Tibial artery (tissue), 4 donors: ENCODE measurements at places on chromosomes 6 and 20.
A peak's percentile ranks its signal among the peaks of the same experiment; 100 is the strongest.

DNA sequence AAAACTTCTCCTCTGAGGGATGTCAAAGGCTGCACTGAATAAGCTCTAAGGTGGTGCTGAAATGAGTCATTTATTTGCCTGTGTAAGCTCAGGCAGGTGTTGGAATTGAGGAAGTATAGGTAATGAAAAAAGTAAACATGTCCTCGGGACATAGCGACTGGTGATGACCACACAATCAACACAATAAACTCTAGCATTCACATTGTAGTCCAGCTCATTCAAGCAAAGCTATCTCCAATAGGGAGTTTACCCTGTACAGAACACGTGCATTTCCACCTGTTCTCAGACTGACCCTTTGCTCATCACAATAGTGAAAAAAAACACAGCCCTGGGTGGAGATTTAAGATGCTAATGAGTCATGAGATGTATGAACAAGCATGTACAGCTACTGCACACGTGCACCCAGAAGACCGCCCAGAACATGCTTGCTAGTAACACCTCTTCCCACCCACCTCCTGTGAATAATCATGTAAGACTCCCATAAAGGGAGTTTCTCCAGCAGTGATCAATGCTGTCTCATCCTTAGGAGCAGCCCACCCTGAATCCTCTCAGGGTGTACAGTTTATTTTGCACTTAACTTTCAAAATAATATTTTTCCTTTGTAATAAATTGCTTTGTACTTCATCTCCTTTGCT is 33.0 kb upstream of the POU5F1 start:
- H3K27me3 ChIP-seq, result no peaks in the 10 kb centered on the region
- peaks cover 31% of the 10 kb centered on the region for H3K4me1 ChIP-seq
- no peaks in the 10 kb centered on the region for H3K36me3 ChIP-seq
- H3K4me3 ChIP-seq, result peak overlapping the region; percentile 55
- peak overlapping the region; percentile 61 for H3K27ac ChIP-seq

DNA sequence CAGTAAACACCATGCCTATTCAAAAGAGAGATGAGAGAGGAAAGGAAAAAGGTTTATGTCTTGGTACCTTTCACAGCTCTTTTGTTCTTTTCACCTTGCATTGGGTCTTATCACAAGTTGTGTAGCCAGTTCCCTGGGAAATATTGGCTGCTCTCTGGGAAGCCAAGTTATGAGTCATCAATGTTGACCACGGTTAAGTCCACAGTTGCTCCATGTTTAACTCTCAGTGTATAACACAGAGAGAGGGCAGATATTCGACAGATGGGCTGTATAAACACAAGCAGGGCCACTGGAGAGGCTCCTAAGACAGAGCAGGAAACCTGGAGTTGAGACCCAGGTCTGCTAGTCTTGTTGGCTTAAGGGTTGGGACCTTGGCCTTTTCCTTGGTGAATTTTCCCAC is 718.6 kb downstream of the QKI start:
- H3K4me1 ChIP-seq, result no peaks in the 10 kb centered on the region
- H3K27me3 ChIP-seq, result no peaks in the 10 kb centered on the region
- no peaks in the 10 kb centered on the region for H3K36me3 ChIP-seq
- no peak for DNase-seq
- no peak overlapping the region for H3K4me3 ChIP-seq

DNA sequence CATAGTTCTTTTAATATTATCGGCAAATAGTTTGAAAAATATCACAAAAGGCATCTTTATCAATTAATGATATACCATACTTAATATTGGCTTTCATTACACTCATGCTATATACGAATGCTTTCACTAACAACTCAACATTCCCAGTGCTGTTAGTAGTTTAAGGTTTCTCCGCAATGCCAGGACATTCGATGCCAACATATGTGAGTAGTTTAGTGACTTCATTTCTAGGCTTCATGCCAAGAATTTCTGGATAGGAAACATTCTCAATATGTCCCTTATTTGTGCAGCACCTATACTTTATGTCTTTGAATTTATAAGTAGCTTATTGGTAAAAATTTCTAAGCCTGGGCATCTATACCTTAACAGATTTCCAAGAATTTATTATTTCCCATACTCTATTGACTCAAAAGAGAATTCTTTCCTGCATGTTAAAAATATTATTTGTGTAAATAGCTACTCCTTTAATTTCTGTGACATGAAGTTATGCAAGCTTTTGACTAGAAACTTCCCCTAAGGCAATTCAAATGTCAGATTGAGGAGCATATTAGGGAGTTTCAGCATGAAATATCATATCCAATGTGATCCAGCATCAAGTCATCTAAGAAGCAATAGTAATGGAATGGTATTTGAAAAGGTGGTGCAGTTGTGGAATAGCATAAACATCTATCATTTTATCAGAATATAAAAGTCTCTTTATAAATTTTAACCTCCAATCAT is 236.0 kb upstream of the STXBP5 start:
- no peak overlapping the region for H3K4me3 ChIP-seq
- no peak overlapping the region for H3K27ac ChIP-seq
- H3K27me3 ChIP-seq, result no peaks in the 10 kb centered on the region
- no peak for DNase-seq

DNA sequence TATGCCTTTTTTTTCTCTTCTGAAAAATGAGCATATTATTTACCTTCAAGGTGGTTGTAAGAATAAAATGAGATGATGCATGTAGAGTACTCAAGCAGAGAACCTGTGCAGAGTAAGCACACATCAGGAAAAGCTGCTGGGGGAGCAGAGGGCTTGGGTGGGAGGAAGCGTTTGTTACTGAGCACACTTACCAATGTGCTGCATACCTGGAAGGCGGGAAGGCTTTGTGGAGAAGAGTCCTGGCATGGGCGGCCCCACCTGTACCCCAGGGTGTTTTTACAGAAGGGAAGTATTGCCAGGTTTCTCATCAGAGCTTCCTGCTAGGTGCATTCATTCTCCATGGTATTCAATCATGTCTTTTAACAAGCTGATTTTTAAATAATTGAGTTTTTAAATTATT is 52.9 kb downstream of the CSE1L start:
- no peaks in the 10 kb centered on the region for H3K27me3 ChIP-seq
- peaks cover 64% of the 10 kb centered on the region for H3K36me3 ChIP-seq
- H3K27ac ChIP-seq, result no peak overlapping the region
- no peaks in the 10 kb centered on the region for H3K4me1 ChIP-seq

DNA sequence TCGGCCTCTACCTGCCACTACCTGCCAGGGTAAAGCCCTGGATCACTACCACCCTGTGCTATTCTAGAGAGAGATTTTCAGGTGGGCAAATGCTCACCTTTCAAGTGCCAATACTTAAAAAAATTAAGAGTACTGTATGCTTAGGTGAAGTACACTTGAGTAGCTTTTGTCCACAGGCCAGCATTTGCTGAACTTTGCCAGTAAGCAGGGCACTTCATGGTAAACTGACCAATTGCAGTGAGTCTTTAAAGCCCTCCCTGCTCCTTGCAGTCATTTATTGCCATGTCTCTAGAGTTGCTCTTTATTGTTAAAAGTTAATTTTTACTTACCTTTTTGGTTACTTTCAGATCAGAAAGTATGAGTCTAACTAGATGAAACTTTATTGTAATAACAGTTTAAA is 58.5 kb downstream of the PLAGL1 start:
- H3K36me3 ChIP-seq, result peaks cover 6% of the 10 kb centered on the region
- H3K4me3 ChIP-seq, result no peak overlapping the region
- H3K4me1 ChIP-seq, result no peaks in the 10 kb centered on the region

DNA sequence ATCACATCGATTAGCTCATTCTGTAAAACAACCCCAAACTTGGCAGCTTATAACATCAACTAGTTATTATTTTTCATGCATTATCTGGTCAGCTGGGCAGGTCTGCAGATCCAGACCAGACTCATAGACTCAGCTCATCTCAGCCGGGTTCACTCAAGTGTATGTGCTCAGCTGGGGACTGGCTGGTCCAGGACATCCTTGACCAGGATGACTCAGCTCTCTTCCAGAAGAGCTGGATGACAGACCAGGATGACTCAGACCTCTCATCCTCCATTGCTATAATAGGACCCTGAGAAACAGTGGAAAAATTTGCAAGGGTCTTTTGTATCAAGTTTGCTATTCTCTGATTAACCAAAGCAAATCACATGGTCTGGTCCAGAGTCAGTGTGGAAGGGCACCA is 312.5 kb upstream of the PLCB4 start:
- H3K27ac ChIP-seq, result no peak overlapping the region
- no peak overlapping the region for H3K4me3 ChIP-seq
- no peaks in the 10 kb centered on the region for H3K36me3 ChIP-seq
- no peak for DNase-seq
- no peaks in the 10 kb centered on the region for H3K4me1 ChIP-seq
- H3K27me3 ChIP-seq, result no peaks in the 10 kb centered on the region

DNA sequence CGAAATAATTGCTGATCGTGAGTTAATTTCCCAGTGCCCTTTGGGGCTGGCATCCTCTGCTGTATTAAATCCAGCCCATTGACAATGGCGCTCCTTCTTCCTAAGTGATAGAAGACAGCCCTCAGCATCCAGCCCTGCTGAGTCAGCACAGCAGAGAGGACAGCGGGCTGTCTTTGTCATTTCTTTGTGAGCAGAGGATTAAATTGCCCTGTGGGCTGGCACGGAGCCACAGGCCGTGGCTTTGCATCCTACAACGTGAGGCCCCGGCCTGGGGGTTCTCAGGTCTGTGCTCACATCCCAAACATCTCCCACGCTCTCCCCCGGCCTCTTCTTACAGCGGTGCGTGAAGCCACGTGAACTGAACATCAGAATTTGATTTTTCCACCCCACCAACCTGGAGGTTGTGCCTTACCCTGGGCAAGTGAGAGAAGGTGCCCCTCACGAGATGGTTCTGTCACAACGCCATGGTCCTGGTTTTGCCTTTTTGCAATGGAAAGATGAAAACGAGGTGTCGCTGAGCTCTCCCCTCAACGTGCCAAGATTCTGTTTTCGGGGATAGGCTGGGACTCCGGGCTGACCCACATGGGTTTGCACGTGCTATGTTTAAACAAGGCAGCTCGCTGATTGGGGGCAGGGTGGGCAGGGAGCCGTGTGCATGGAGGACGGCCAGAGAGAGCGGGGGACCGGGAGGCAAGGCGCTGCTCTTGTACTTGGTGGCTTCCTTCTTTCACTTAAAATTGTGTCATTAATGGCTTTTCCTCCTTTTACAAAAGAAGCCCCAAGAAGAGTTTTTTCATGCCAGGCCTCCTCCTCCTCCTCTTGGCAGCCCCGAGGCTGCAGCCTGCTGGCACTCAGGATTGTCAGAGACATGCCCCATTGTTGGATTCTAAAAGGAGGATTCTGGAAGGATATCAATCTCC is 19.5 kb downstream of the CDH4 start:
- no peaks in the 10 kb centered on the region for H3K4me1 ChIP-seq
- H3K27ac ChIP-seq, result no peak overlapping the region
- no peak overlapping the region for H3K4me3 ChIP-seq
- H3K36me3 ChIP-seq, result no peaks in the 10 kb centered on the region
- DNase-seq, result no peak

DNA sequence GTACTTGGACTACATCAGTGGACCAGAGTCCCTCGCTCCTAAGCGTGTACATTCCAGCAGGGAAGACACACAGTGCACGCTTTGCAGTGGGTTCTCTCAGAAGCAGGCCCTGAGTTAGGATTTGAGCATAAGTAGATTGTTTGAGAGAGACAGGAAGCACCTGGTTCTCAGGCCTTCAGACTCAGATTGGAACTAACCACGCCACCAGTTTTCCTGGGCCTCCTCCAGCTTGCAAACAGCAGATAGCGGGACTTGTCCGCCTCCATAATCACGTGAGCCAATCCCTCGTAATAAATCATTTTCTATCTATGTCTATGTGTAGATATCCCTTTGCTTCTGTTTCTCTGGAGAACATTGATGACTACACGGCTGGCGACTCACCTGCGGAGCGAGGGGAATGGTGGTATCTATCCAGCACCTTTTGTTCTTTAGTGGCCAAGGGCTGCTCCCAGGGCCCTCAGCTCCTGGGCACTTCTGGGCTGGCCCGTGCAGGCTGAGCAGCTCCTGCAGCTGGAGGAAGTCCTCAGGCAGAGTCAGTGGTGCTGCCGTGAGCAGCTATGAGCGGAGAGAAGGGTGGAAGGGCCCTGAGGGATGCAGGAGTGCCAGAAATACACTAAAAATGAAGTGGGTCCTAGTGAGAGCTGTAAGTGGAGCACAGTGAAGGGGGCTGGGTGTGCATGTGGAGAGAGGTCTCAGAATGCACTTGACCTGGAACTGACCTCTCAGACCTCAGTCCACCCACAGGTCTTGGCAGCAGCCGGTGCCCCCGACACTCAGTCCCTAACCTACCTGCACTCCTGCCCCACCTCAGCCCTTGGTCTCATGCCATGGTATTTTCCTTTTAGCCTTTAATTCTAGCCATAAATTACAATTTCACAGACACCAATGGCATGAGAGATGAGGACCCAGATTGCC is 76.9 kb downstream of the STK35 start:
- no peak for DNase-seq
- no peak overlapping the region for H3K27ac ChIP-seq
- H3K36me3 ChIP-seq, result no peaks in the 10 kb centered on the region
- H3K4me1 ChIP-seq, result no peaks in the 10 kb centered on the region
- no peak overlapping the region for H3K4me3 ChIP-seq
- H3K27me3 ChIP-seq, result peaks cover 21% of the 10 kb centered on the region
